Renal pelvis (tissue), 12 donors: ENCODE measurements at places on chromosomes 3 and 15.

- DNase-seq, result no peak
These were observed 4.2 kb upstream of the EFHB start for GRCh38 chr3:19938295-19938627.

DNA sequence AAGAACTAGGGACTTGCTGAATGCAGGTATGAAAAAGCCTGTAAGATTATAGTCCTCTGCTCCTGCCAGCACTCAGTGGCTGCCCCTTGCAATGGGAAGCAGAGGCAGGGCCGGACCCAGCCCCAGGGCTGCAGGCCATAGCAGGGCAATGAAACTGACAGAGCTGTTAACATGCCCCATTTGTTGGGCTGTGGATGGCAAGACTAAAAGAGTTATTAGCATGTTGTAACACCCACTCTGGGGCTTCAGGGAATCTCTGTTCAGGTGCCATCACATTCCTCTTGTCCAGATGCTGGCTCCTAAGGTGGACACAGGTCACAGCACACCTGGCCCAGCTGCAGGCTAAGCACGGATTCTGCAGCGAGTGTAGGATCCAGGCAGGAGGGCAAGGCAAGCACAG, 7.4 kb upstream of the OR5H2 start:
- no peak for DNase-seq

GRCh38 chr3:3194861-3195260, 15.4 kb upstream of the CRBN start:
- no peak for DNase-seq

- DNase-seq, result no peak
These were observed 79.8 kb upstream of the MFGE8 start for GRCh38 chr15:88992912-88993376.

DNA sequence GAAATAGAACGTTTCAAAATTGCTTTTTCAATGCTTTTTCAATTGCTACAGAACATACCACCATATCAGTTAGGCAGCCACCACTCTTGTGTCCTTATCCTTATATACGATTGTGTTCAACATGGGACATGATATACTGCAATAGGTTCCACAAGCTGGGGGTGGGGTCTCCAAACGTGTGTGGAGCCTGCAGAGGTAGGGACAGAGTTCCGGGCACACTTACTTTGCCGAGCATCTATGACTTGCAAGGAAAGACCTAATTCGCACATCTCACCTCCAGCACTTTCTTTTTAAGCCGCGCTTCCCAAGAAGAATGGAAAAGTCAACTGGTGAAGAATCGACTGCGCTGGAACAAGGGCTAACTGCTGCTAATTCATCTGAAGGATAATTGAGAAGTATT, 39.6 kb upstream of the SFMBT1 start:
- DNase-seq, result no peak

DNA sequence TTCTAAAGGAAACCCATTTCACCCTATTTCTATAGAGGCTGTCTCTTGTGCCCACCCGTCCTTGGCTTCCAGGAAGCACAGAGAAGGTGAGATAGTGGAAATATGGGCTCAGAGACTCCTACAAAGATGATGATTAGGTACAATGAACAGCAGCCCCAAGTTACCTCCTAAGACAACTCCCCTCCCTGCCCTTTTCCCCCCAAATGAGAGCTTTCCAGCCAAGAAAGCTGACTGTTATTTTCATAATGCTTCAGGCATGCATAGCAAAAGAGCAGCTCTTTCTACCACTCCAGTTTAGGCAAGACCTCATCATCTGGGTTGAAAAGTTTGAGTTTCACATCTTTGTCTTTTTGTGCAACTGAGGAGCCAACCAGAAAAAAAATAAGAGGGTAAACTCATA, 248.8 kb upstream of the ADAMTS9 start:
- no peak for DNase-seq

DNA sequence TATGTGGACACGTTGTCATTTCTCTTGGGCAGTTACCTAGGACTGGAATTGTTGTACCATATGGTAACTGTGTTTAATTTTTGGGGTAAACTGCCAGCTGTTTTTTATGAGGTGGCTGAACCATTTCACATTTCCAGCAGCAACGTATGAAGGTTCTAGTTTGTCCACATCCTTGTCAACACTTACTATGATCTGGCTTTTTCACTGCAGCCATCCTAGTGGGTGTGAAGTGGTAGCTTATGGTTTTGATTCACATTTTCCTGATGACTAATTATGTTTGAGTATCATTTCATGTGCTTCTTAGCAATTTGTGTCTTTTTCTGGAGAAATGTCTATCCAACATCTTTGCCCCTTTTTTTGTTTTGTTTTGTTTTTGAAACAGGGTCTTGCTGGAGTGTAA, 96.2 kb downstream of the VGLL4 start:
- no peak for DNase-seq

GRCh38 chr3:134066651-134067530, 37.2 kb upstream of the SLCO2A1 start:
- no peak for DNase-seq

DNA sequence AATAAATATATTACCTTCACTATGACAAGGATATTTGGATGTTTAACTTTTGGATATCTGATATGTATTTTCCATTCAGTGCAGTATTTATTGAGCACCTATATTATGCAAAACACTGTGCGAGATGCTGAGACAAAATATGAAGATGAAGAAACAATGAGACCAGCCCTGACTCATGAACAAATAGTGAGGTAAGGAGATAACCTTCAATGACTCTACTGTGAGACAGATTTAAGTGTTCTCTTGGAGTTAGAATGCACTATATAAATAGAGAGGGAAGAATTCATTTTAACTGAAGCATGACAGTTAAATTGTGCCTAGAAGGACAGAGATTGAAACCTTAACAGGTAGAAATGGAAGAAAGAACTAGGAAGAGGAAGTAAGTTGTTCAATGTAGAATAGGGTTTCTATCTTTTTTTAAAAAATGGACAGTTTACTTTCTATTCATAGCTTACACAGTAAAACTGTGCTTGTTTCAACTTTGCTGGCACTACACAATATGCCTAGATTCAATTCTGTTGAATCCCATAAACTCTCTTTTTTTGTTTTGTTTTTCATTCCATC, 124.2 kb downstream of the ZBTB20 start:
- no peak for DNase-seq

GRCh38 chr3:53163444-53164387, 2.7 kb downstream of the PRKCD start:
- no peak for DNase-seq

- DNase-seq, result no peak
These were observed 219.3 kb upstream of the TTC14 start for GRCh38 chr3:180382638-180383180.

GRCh38 chr3:16513141-16514020, at the start of gene RFTN1:
Gene RFTN1, minus strand, starts transcription at chr3:16513699. Its CDS starts 19,830 bp downstream, at chr3:16493869.
- DNase-seq, result no peak

- DNase-seq, result no peak
These were observed 725 bp downstream of the FEM1B start for GRCh38 chr15:68278345-68278594.

DNA sequence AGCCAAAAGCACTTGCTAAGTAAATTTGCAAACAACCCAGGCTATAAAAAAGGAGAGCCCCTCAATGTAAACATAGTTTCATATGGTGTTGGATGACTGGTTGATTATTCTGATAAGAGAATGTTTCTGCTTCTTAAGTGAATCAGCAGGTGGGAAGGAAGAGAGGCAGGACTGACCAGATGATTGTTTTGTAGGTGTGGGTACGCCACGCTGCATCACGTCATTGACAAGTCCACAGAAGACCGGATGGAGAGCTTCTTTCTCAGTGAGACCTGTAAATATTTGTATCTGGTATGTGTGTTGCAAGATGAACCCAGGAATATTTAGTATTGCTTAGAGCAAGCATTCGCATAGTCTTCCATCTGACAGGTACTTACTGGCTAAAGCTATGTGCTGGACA, 23.4 kb downstream of the EDEM1 start:
- no peak for DNase-seq

- DNase-seq, result no peak
These were observed 104.5 kb downstream of the MESD start for GRCh38 chr15:80885016-80885579.

DNA sequence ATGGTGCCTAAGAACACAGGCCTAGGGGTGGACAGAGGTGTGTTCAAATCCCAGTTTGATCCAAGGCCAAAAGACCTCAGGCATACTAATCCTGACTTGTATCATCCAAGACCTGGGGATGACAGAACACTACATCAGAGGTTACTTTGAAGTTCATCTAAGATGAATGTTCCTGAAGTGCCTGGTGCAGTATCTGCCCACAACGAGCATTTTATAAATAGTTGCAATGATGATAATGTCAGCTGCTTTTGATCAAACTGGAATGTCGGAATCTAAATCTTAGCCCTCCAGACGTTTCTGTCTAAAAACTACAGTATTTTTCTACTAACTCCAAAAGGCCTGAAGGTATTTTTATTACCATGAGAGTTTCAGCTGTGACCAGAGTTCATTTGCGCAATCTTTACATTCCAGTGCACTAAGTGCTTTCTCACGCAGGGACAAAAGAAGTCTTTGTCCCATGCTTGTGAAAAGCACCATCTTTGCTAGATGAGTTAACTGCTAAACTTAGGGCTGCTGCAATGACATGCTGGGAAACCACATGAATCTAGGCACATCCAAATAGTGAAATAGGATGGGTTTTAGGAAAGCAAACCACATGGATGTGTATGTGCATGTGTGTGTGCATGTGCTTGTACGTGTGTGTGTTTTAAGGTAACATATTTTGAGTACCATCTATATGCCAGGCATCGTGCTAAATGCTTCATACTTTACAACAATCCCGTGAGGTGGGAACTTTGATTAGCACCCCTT, 18.1 kb downstream of the ANXA2 start:
- peak; percentile 69 for DNase-seq

DNA sequence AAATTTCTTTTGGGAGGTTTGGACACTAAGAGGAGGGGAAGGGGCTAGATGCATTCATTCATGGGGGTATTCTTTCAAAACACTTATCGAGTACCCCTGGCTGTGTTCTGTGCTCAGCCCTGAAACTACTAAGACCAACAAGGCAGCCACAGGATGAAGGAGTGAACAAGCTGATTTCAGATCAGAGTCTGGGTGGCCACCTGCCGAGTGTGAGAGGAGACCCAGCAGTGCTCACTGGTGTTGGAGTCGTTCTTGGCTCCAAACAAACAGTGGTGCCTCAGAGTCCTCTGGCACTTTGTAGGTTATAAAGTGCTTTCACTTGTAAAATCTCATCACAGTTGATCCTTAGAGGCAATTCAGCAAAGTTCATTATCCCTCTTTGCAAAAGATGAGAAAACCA, 48.8 kb upstream of the CMTM8 start:
- DNase-seq, result no peak

DNA sequence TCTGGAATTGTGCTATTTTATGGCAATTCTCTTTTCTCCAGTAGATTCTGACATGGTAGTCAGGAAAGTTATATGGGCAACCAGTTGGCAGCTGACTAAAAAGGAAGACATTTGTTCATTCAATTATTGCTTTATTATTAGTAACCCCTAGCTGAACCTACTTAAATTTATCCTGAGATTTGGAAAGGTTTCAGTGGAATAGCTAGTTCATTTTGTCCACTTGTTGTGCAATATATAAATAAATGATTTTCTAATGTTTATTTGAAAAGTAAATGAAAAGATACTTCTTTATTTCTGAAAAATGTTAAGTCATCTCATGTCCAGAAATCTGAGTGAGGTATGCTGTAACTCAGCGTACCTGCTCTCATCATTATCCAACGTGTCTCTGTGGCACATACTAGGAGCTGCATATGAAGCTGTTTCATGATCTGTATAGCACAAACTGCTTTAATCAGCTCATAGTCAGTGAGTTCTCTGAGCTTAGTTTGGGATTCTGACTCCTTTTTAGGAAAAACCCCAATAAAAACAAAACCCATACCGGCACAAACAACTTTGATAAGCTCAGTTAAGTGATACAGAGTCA, 35.9 kb downstream of the RARB start:
- DNase-seq, result no peak

GRCh38 chr3:8445861-8446260, 55.8 kb upstream of the LMCD1 start:
- DNase-seq, result no peak

GRCh38 chr3:54541369-54541768, 386.5 kb downstream of the LRTM1 start:
- DNase-seq, result no peak

- no peak for DNase-seq
These were observed 9.3 kb downstream of the GLDN start for GRCh38 chr15:51350723-51351122.

DNA sequence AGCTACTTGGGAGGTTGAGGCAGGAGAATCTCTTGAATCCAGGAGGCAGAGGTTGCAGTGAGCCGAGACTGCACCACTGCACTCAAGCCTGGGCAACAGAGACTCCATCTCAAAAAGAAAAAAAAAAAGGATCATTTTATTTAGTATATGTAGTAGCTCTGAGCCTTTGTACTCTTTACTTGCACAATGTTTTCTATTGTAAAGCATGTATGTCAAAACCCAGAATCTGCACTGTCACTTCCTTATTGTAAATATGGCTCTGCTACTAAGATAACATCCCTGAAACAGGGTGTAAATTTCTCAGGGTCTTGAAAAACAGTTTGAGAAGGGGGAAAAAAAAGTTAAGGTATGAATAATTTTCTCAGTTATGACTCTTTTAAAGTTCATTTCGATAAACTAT, 35.1 kb downstream of the SLMAP start:
- DNase-seq, result no peak

DNA sequence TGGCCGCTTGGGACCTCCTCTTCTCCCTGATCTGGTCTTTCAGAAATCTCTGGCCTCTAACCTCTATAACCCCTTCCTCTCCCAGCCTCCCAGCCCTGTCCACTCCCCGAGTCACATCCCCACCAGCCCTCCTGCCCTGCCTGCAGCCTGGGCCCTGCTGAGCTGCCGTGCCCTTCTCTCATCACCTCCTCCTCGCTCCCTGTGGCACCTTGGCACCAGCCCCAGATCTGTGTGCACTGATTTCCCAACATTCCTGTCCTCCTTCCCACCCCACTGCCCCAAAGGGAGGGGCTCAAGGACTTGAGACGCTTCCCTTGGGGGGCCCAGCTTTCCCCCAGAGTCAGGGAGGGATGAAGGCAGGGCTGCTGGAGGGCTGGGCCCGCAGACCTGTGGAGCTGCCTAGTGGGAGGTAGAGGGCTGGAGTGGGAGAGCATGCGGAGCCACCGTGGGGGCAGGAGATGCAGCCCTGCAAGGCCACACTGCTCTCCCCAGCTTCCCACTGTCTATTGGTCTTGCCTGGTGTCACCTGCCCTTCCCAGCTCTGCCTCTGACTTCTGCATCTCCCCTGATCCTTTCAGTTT, 42.7 kb downstream of the EXOG start:
- DNase-seq, result no peak

DNA sequence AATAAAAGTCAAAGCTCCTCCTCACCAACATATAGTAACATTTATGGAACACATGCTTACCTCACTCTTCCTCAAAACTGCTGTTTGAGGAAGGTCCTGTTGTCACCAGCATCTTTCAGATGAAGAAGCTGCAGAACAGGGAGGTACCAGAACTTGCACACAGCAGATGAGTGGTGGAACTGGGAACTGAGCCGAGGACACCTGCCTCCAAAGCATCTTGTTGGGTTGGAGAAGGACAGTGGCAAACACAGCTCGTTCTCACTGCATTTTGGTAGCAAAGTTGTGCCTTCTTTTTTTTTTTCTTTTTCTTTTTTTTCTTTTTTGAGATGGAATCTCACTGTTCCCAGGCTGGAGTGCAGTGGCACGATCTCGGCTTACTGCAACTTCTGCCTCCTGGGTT, 76.0 kb downstream of the CEMIP start:
- no peak for DNase-seq
